ENCODE measurements at places on chromosomes 3 and 15.
A peak's percentile ranks its signal among the peaks of the same experiment; 100 is the strongest.

GRCh38 chr3:25038271-25038670 is 389.8 kb upstream of the RARB start:
- DNase-seq = no peak

GRCh38 chr3:11853450-11853849 is 6.8 kb upstream of the TAMM41 start:
- DNase-seq = no peak

DNA sequence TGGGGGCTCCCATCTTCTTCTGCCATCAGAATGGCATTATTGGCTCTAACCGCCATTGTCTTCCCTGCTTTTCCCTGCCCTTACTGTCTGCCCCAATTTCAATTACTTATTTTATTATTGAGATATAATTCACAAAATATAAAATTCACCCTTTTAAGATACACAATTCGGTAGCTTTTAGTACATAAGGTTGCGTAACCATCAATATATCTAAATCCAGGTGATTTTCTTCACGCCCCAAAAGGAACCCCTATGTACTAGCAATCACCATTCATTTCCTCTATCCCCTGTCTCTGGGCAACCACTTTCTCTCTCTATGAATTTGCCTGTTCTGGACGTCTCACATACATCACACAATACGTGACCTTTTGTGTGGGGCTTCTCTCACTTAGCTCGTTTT is 18.0 kb downstream of the RBP2 start:
- no peak for DNase-seq

DNA sequence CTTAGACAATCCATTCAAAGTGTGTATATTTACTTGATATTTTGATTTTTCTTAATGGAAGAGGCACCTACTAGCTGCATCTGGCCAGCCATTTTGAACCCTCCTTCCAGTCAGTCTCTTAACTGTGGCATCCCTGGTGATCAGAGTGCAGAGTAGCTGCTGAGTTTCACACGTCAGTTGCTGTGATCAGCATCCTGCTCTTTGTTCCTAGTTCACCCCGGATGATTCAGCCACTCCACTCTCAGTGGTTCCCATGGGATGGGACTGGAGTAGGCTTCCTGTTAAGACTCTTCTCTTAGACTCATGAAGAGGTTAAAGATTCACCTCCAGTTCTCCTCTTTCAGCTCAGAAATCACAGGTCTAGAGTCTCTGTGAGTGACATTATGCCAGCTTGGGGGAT is 75.8 kb downstream of the STXBP5L start:
- no peak for DNase-seq

GRCh38 chr15:38049891-38050290 is 115.5 kb downstream of the TMCO5A start:
- peak; percentile 37 for DNase-seq

- no peak for DNase-seq
These were observed 38.6 kb downstream of the EPHA3 start for GRCh38 chr3:89145995-89146394.

DNA sequence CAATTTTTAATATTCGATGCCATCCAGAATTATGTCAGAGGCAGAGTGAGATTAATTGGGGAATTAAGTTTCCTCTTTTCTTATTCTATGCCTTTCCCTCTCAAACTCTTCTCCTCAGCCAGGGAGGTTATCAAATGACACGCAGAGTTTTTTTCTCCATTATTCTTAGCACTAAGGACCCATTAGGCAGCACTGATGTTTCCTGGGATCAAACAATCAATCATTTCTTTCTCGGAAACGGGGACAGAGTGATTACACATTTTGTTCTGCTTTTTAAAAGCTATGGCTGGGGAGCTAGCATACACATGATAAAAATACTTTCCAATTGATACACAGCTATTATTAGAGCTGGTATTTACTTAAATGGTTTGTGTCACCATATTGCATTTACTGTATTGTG is 35.3 kb upstream of the PSMD6 start:
- no peak for DNase-seq

DNA sequence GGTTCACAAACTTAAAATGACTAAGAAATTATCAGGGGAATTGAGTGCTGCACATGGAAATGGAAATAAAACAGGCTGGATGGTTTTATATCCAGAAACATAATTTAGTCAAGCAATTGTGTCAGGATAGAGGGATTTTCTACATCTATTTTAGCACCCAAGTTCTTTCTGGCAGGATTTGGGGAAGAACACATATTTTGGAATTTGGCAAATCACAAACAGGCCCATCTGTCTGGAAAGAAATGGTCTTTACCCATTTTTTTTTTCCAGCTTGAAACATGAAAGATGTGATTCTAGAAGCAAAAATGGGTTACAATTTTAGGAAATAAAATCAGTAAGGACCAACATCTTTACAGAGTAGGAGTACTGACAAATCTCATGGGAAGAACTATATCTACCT is 14.4 kb upstream of the UNC13C start:
- DNase-seq = no peak

Measured in NCI-H526 (cell line).